CD4-positive, CD25-positive, alpha-beta regulatory T cell (primary cell): ENCODE measurements at places on chromosomes 2 and 18. TPM values are rescaled to one million over a fixed set of nuclear protein-coding genes. Genes with fewer than 3 reads are reported as not detected.
A peak's percentile ranks its signal among the peaks of the same experiment; 100 is the strongest.

LYPD6 gene
- total RNA-seq = not detected

DNA sequence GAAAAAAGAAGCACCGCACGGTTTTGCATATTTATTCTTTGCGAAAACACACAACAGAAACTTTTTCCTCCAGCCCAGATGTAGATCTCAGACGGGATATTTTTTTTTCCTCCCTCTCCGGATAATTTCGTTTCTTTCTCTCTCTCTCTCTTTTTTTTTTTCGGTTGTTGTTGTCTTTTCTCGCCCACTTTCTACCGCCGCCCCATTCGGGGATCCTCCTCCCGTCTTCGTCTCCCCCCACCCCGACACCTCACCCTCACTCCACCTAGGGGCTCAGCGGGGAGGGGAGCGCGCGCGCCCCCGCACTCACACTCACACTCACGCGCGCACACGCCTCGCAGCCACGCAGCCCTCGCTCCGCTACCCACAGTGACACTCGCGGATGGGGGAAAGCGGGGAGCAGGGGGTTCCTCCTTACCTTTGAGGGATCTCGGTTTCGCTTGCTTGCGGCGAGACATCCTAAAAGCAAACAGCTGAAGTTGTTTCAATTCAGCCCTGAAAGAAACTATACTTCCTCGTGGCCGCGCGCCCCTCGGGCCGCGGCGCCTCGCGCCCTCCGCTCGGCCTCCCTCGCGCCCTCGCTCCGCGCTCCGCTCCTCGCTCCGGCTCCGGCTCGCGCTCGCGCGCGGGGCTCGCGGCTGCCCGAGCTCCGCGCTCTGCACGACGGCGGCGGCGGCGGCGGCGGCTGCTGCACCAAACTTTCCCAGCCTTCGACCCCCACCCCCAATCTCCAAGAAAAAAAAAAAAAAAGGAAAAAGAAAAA is 1.3 kb downstream of the ZNF521 start:
- H3K27ac ChIP-seq = no peak overlapping the region
- H3K4me1 ChIP-seq = peaks cover 24% of the 10 kb centered on the region
- peaks cover 42% of the 10 kb centered on the region for H3K27me3 ChIP-seq

- H3K27me3 ChIP-seq = no peaks in the 10 kb centered on the region
- peaks cover 39% of the 10 kb centered on the region for H3K4me1 ChIP-seq
- no peaks in the 10 kb centered on the region for H3K36me3 ChIP-seq
- DNase-seq = no peak
- H3K4me3 ChIP-seq = no peak overlapping the region
Measured at GRCh38 chr2:237685408-237685807, 58.0 kb downstream of the LRRFIP1 start.

STRADB gene
- total RNA-seq = 11.0 TPM

ACAA2 gene
- total RNA-seq = 16.1 TPM

DNA sequence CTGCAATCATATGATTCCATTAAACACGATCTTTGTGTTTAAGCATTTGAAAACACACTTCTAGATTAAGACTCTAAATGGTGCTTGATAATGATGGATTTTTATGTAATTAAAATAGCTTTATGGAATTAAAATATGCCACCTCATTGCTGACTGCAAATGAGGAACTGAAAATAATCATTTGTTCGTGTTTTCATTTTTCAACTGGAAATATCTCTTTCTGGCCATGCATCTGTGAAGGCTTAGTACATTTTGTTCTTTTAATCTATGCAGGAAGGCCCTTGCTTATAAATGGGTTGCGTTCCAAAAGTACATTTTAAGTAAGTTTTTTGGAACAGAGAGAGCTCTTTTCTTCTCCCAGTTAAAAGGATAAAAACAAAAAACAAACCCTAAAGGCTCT is 125.5 kb downstream of the MC4R start:
- H3K4me3 ChIP-seq = no peak overlapping the region
- H3K36me3 ChIP-seq = no peaks in the 10 kb centered on the region

DNA sequence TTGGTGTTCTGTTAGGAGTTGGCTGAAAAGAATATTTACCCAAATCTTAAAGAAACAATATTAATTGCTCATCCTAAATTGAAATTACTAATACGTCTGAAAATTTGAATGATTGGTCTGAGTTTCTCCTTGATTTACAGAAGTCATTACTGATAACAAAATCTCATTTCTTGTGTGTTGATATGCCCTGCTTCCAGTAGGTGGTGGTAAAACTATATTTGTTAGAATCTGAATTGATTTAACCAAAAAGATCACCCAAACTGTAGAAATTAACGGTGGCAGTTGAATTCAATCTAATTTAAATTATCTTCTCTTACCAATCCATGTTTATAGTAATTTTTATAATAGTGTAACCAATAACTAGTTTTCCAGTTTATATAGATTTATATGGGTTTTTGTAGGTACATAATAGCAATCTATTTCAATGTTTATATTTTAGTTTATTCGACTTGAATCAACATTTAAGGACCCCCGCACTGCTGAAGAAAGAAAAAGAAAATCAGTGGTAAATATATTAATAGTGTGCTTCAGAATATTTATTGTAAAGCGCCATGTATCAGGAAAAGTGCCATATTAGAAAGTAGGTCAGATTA is 38.3 kb downstream of the PAPOLG start:
- peak; percentile 58 for DNase-seq
- no peaks in the 10 kb centered on the region for H3K4me1 ChIP-seq

- no peak overlapping the region for H3K27ac ChIP-seq
- H3K36me3 ChIP-seq = no peaks in the 10 kb centered on the region
- no peak for DNase-seq
Measured at GRCh38 chr2:60507211-60507965, 46.1 kb downstream of the BCL11A start.

GRCh38 chr18:51192026-51192425 is 5.5 kb downstream of the MEX3C start:
- peak overlapping the region; percentile 97 for H3K4me3 ChIP-seq
- H3K27ac ChIP-seq = peak overlapping the region; percentile 64
- peaks cover 5% of the 10 kb centered on the region for H3K36me3 ChIP-seq
- DNase-seq = no peak
- peaks cover 82% of the 10 kb centered on the region for H3K4me1 ChIP-seq
- H3K27me3 ChIP-seq = no peaks in the 10 kb centered on the region

REG3A gene
- not detected for total RNA-seq

GRCh38 chr18:62346333-62347088 is 21.4 kb downstream of the TNFRSF11A start:
- H3K27ac ChIP-seq = no peak overlapping the region
- H3K27me3 ChIP-seq = peaks cover 2% of the 10 kb centered on the region
- H3K36me3 ChIP-seq = no peaks in the 10 kb centered on the region
- no peak overlapping the region for H3K4me3 ChIP-seq
- no peak for DNase-seq

- H3K27ac ChIP-seq = peak overlapping the region; percentile 78
- H3K27me3 ChIP-seq = no peaks in the 10 kb centered on the region
- H3K4me3 ChIP-seq = peak overlapping the region; percentile 58
Measured at GRCh38 chr18:63213331-63213900, 106.2 kb downstream of the BCL2 start.

DNA sequence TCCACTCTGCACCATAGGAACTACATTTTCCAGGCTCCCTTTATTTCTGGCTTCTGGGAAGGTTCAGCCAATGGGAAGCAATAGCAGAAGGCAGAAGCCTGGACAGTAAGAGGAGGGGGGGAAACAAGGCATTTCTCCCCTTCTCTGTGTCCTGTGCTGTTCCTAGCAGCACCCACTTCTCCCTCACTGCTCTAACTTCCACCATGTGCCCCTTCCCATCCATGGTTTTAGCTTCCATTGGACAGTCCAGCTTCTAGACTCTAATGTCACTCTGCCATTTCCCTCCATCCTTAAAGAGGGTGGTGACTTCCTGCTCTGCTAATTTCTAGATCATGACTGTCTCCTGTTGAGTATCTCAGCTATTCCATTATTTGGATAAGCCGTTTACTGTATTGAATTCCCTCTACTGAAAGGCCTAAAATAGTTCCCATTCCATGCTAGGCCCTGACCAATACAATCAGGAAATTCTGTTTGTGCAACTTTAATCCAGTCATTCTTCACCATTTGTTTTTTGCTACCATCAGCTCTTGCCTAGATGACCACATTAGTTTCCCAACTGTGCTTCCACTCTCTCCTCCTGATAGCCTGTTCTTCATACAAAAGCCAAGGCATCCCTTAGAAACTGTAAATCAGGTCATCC is 20.8 kb upstream of the LYPD1 start:
- no peak for DNase-seq
- no peaks in the 10 kb centered on the region for H3K36me3 ChIP-seq
- no peaks in the 10 kb centered on the region for H3K27me3 ChIP-seq
- no peak overlapping the region for H3K4me3 ChIP-seq
- H3K27ac ChIP-seq = no peak overlapping the region

SF3B6 gene
- total RNA-seq = 62.3 TPM
